ENCODE measurements at places on chromosomes 3 and 15.
A peak's percentile ranks its signal among the peaks of the same experiment; 100 is the strongest.

GRCh38 chr15:71800835-71801745, 9.3 kb upstream of the NR2E3 start:
- peak; percentile 54 for DNase-seq

- no peak for DNase-seq
Measured at GRCh38 chr3:184261854-184262763, 756 bp upstream of the CAMK2N2 start.

- DNase-seq = no peak
Measured at GRCh38 chr3:157502916-157503595, at the start of gene VEPH1. VEPH1 (minus strand) TSS chr3:157503416; CDS start chr3:157495349, 8,067 bp downstream.

- no peak for DNase-seq
Measured at GRCh38 chr3:34248352-34248751, 449.9 kb downstream of the PDCD6IP start.

GRCh38 chr3:129650256-129650872, 43.9 kb upstream of the PLXND1 start:
- no peak for DNase-seq

DNA sequence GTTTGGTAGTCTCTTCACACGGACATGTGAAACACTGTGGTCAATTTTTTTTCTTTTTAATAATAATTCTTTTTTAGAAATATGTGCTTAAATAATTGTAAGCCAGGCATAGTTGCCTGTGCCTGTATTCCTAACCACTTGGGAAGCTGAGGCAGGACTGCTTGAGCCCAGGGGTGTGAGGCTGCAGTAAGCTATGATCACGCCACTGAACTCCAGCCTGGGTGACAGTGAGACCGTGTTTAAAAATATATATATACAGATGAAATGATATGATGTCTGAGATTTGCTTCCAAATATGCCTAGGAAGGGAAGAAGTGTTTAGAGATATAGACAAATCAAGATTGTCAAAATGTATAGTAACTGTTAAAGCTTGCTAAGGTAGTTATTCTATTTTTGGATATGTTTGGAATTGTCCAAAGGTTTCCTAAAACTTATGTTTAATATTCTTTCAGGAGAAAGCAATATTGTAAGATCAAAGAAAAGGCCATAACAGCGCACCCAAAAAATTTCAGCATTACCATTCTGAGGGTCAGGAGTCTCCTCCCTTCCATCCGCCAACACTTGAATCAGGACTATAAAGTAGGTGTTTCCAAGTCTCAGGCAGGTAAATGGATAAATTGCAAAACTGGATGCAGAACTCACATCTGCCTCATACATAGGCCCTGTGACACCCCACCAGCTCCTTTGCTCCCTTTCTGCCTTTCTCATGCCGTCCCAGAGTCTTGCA, 532 bp upstream of the SELENOT start:
- DNase-seq = no peak

- DNase-seq = peak; percentile 21
Measured at GRCh38 chr15:28955160-28955992, 69.6 kb downstream of the APBA2 start.

DNA sequence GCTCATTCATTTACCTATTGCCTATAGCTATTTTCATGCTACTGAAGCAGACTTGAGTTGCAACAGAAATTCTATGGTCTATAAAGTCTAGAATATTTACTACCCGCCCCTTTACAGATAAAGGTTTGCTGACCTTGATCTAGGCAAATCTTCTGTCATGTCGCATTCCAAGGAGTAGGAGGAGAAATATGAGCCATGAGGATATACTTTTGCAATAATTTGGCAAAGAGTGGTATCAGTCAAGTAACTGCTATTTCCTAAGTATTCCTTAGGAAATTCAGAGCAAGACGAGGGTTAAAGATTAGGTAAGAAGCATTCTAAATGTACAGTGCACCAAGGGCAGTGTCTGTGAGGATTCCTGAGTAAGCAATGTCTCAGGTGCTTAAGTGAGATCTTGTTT, 121.0 kb upstream of the NUDT16 start:
- DNase-seq = no peak

GRCh38 chr15:67134067-67134838, 68.9 kb downstream of the SMAD3 start:
- no peak for DNase-seq

DNA sequence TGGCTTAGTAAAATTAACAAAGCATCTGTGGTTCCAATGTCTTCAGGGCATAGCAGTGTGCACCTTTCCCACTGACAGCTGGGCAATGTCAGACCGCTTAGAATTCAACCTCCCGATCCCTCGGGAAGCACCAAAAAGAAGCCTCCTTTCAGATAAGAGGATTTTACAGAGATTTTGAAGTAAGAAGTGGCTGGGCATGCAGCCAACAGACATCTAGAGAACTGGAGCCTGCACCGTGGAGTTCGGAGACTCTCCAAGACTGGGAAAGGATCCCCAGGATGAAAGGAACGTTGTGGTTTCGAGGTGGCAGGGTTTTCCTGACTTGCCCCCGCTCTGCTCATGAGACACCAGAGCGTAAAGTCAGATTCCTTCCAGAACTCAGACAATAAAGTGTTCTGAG, 5.3 kb downstream of the FAM174B start:
- DNase-seq = no peak

DNA sequence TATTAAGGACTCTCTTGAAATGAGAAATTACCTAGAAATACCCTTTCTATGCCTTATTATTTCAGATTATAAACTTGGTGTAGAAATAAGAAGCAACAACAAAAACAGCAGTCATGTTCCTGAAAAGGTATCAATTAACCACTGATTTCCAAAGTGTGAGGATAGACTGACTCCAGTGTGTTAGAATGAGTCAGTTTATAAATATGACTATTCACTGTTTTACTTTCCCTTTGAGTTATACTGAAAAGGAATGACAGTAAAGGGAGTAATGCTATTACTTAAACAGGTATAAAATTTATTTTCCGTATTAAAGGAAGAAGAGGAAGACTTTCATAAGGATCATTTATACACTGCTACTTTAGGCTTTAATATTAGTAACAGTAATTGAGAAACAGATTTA, 12.9 kb downstream of the GMNC start:
- no peak for DNase-seq

DNA sequence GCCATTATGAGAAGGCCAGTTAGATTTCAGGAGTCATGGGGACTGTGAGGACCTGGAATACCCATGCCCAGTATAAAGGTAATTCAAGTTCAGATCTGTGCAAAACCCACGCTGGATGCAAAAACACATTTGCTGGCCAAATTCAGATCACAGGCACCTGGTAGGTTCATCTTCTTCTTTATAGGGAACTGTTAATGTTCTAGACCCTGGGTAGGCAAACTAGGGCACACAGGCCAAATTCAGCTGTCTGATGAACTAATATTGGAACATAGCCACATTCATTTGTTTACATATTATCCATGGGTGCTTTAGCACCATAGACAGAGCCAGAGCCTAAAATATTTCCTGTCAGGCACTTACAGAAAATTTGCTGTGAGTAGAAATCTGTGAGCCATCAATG, 241.4 kb downstream of the PTPRG start:
- no peak for DNase-seq

Data from fibroblast of skin of left quadriceps (primary cell).